Right ventricle myocardium inferior (tissue), 1 donor: ENCODE measurements at places on chromosomes 1 and 21.

- DNase-seq: no peak
These were observed 88.7 kb upstream of the IFFO2 start for GRCh38 chr1:19044975-19045831.

DNA sequence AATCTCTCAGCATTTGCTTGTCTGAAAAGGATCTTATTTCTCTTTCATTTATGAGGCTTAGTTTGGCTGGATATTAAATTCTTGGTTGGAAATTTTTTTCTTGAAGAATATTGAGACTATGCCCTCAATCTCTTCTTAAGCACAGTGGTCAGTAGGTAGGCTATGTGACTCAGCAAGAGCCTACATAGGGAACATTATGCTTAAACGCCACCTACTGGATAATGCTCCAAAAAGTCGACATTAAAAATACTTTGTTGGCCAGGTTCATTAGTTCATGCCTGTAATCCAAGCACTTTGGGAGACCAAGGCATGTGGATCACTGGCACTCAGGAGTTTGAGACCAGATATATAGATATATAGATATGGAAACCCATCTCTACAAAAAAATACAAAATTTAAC is 678.0 kb upstream of the USP24 start:
- DNase-seq: no peak

- DNase-seq: peak; percentile 79
These were observed 3.5 kb downstream of the PPP1R15B start for GRCh38 chr1:204408074-204408507.

- DNase-seq: no peak
These were observed 457.3 kb upstream of the VAMP3 start for GRCh38 chr1:7313826-7314225.

DNA sequence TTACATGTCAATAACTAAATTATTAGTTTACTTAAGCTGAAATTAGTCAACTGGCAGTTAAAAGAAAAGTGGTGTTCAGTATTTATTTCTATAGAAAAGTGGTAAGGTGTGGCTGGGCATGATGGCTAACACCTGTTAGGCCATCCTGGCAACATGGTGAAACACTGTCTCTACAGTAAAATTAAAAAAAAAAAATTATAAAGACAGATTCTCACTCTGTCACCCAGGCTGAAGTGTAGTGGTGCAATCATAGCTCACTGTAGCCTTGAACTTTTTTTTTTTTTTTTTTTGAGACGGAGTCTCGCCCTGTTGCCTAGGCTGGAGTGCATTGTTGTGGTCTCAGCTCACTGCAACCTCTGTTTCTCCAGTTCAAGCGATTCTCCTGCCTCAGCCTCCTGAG is 32.9 kb downstream of the WNT4 start:
- no peak for DNase-seq

DNA sequence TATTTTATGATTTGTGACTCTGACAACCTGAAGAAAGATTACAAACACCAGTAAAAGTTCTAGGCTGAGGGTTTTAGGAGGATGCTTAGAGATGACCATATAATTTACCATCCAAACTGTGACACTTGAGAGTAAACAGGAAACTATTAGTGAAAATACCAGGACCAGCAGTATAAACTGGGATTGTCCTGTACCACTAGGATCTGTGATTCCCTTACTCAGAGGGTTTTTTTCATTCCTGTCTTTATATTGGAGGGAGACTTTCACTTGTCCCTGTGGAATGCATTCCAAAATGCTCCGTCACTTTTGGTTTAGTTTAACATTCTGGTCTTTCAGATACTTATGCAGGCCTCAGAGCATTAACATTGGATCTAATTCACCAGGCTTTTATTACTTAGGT is 482.9 kb downstream of the PTBP2 start:
- no peak for DNase-seq

GRCh38 chr1:119375366-119375765 is 6.8 kb downstream of the HAO2 start:
- DNase-seq: no peak

- no peak for DNase-seq
These were observed 26.2 kb downstream of the HSPA13 start for GRCh38 chr21:14356746-14357145.
